ENCODE measurements at places on chromosomes 12 and 14.

DNA sequence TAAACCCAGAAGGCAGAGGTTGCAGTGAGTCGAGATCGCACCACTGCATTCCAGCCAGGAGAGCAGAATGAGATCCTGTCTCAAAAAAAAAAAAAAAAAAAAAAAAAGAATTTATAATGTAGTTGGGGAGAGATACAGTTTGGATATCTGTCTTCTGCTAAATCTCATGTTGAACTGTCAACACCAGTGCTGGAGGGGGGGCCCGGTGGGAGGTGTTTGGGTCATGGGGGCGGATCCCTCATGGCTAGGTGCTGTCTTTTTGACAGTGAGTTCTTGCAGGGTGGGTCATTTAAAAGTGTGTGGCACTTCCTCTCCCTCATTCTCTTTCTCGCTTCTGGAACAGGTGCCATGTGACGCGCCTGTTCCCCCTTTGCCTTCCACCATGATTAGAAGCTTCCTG is 32.8 kb downstream of the CLIP1 start:
- no peaks in the 10 kb centered on the region for H3K4me1 ChIP-seq
- H3K27ac ChIP-seq: no peak overlapping the region
- H3K4me3 ChIP-seq: no peak overlapping the region
- no peak for DNase-seq

- H3K27ac ChIP-seq: no peak overlapping the region
- H3K4me1 ChIP-seq: no peaks in the 10 kb centered on the region
- H3K4me3 ChIP-seq: no peak overlapping the region
- no peak for DNase-seq
- no peaks in the 10 kb centered on the region for H3K27me3 ChIP-seq
Measured at GRCh38 chr12:16228067-16228466, 49.4 kb downstream of the SLC15A5 start.

- no peaks in the 10 kb centered on the region for H3K4me1 ChIP-seq
- H3K27me3 ChIP-seq: no peaks in the 10 kb centered on the region
- no peak overlapping the region for H3K4me3 ChIP-seq
- H3K36me3 ChIP-seq: no peaks in the 10 kb centered on the region
- no peak overlapping the region for H3K27ac ChIP-seq
Measured at GRCh38 chr14:81342850-81343580, 57.1 kb downstream of the STON2 start.

GRCh38 chr12:74646831-74647230 is 109.2 kb downstream of the ATXN7L3B start:
- no peaks in the 10 kb centered on the region for H3K4me1 ChIP-seq
- H3K27me3 ChIP-seq: no peaks in the 10 kb centered on the region
- H3K36me3 ChIP-seq: no peaks in the 10 kb centered on the region
- H3K4me3 ChIP-seq: no peak overlapping the region

DNA sequence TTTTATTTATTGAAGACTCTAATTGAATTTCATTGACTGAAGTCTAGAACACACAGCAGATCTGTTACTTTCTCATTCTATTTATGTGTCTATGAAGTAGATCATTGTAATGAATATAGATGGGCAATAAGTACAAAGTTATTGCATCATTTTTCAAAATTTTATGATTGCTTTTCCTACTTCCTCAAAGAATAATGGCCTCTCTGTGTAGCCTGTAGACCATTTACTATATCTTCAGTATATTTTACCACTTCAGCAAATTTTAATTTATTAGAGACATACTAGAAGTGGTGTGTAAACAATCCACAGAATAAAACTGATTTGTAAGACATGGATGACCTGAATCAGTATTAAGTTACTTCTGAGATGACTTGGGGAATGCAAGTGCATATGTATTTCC is 291.7 kb upstream of the FAR2 start:
- no peaks in the 10 kb centered on the region for H3K4me1 ChIP-seq
- H3K36me3 ChIP-seq: no peaks in the 10 kb centered on the region
- no peaks in the 10 kb centered on the region for H3K27me3 ChIP-seq
- no peak overlapping the region for H3K4me3 ChIP-seq

- no peak for DNase-seq
- H3K27me3 ChIP-seq: no peaks in the 10 kb centered on the region
- H3K27ac ChIP-seq: no peak overlapping the region
- peaks cover 81% of the 10 kb centered on the region for H3K36me3 ChIP-seq
- H3K4me3 ChIP-seq: no peak overlapping the region
Measured at GRCh38 chr14:34571771-34572170, 32.3 kb upstream of the EAPP start.

DNA sequence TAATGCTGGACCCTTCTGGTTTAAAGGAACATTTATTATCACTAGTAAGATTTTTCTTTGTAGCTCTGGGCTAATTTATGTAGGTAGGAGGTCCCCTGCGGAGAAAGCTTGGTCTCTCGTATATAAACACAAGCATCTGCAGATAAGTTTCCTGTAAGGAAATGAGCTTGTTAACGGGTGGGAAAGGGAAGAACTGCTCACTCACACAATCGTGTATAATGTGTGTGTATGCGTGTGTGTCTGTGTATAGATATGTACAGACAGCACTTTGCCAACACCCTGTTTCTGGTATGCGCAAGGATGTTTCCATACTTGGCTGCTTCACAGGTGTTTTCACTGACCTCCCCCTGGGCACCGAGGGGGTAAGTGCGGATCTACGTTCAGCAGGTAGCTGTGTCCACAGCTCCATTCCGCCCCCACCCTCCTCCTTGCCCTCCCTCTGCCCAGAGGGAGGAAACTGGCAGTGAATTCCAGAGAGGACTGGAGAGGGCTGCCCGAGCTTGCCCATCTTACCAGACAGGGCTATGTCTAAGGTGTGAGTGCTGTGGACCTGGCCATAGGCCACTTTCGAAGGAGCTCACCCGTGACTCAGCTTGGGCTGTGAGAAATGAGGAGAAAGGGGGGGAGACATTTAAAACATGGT is 65.2 kb downstream of the NINJ2 start:
- H3K27ac ChIP-seq: no peak overlapping the region
- H3K4me1 ChIP-seq: peaks cover 3% of the 10 kb centered on the region
- DNase-seq: no peak

- H3K27me3 ChIP-seq: no peaks in the 10 kb centered on the region
- H3K36me3 ChIP-seq: peaks cover 8% of the 10 kb centered on the region
- H3K4me3 ChIP-seq: no peak overlapping the region
- H3K27ac ChIP-seq: no peak overlapping the region
Measured at GRCh38 chr14:91316761-91317160, 72.3 kb upstream of the GPR68 start.

GRCh38 chr14:104442107-104442551 is 137.4 kb upstream of the C14orf180 start:
- no peak overlapping the region for H3K27ac ChIP-seq
- H3K27me3 ChIP-seq: no peaks in the 10 kb centered on the region
- no peak for DNase-seq
- no peaks in the 10 kb centered on the region for H3K36me3 ChIP-seq

GRCh38 chr12:62860501-62861411 is 74.2 kb downstream of the PPM1H start:
- no peak for DNase-seq
- H3K36me3 ChIP-seq: no peaks in the 10 kb centered on the region
- no peak overlapping the region for H3K4me3 ChIP-seq
- peaks cover 12% of the 10 kb centered on the region for H3K4me1 ChIP-seq

GRCh38 chr14:88164906-88165534 is 158.0 kb downstream of the KCNK10 start:
- H3K4me1 ChIP-seq: no peaks in the 10 kb centered on the region
- no peak overlapping the region for H3K4me3 ChIP-seq
- H3K27ac ChIP-seq: no peak overlapping the region
- no peak for DNase-seq
- no peaks in the 10 kb centered on the region for H3K27me3 ChIP-seq

GRCh38 chr12:25500651-25501050 is 52.4 kb downstream of the LMNTD1 start:
- no peaks in the 10 kb centered on the region for H3K36me3 ChIP-seq
- H3K27me3 ChIP-seq: no peaks in the 10 kb centered on the region
- H3K4me3 ChIP-seq: no peak overlapping the region
- no peak for DNase-seq
- no peak overlapping the region for H3K27ac ChIP-seq
- H3K4me1 ChIP-seq: peaks cover 2% of the 10 kb centered on the region

GRCh38 chr14:33931461-33931860 is 19.4 kb downstream of the EGLN3 start:
- H3K36me3 ChIP-seq: no peaks in the 10 kb centered on the region
- H3K27me3 ChIP-seq: no peaks in the 10 kb centered on the region
- no peak overlapping the region for H3K4me3 ChIP-seq
- no peaks in the 10 kb centered on the region for H3K4me1 ChIP-seq
- DNase-seq: no peak
- no peak overlapping the region for H3K27ac ChIP-seq

DNA sequence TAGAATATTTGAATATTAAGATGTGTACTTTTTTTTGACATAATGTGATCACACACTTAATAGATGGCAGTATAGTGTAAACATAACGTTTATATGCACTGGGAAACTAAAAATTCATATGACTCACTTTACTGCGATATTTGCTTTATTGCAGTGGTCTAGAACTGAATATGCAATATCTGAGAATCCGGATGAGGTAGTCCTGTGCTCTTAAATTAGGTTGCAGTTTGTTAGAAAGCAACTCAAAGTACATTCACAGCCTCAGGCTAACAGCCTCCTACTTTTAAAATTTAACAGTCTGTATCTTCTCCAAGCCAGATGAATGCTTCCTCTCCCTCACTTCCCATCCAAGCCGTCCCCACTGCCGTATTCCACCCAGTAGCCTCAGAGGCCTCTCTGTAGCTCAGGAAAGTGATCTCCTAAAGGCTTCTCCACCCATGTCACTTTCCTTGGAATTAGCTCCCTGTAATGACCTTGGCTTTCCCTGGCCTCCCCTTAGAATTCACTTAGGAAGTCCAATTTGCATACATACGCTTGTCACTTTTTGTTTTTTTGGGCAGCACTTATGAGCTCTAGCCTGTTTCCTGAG is 43.7 kb downstream of the TESPA1 start:
- no peak for DNase-seq
- H3K27me3 ChIP-seq: no peaks in the 10 kb centered on the region
- no peaks in the 10 kb centered on the region for H3K4me1 ChIP-seq
- no peaks in the 10 kb centered on the region for H3K36me3 ChIP-seq
- H3K4me3 ChIP-seq: no peak overlapping the region

DNA sequence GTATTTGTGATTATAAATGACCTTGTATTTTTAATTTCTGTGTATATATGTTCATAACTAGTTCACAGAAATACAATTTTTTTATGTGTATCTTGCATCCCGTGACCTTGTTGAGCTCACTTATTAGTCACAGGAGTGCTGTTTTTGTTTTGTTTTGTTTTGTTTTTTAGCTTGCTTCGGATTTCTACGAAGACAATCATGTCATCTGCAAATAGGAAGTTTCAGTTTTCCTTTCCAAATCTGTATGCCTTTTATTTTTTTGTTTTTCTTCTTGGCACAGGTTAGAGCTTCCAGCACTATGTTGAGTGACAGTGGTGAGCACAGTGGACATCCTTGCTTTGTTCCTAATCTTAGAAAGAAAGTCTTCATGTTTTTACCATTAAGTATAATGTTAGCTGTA is 229.2 kb upstream of the GARIN6 start:
- no peak overlapping the region for H3K4me3 ChIP-seq
- no peaks in the 10 kb centered on the region for H3K36me3 ChIP-seq
- DNase-seq: no peak

DNA sequence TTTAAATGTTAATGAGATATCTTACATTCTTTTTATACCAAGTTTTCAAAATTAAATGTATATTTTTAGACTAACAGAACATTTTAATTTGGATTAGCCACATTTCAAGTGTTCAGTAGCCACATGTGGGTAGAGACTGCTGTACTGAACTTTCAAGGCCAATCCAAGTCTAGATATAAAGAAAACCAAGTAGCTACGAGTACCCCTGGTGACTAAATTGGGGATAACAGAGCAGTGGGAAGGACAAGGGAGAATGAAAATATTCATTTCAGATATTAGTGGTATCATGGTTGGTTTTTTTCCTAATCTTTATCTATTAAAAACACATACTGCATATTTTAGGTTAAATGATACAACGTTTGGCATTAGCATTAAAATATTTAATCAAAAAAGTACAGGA is 69.4 kb upstream of the RHOJ start:
- H3K36me3 ChIP-seq: no peaks in the 10 kb centered on the region
- DNase-seq: peak; percentile 21
- no peaks in the 10 kb centered on the region for H3K27me3 ChIP-seq
- no peaks in the 10 kb centered on the region for H3K4me1 ChIP-seq

- no peak overlapping the region for H3K27ac ChIP-seq
- no peak for DNase-seq
- H3K4me3 ChIP-seq: no peak overlapping the region
- peaks cover 32% of the 10 kb centered on the region for H3K4me1 ChIP-seq
Measured at GRCh38 chr14:99606359-99606758, 2.4 kb upstream of the CCDC85C start.

GRCh38 chr12:93758801-93759373 is 81.7 kb downstream of the CRADD start:
- H3K27me3 ChIP-seq: no peaks in the 10 kb centered on the region
- no peak for DNase-seq
- no peaks in the 10 kb centered on the region for H3K4me1 ChIP-seq
- H3K36me3 ChIP-seq: no peaks in the 10 kb centered on the region
- no peak overlapping the region for H3K27ac ChIP-seq
- H3K4me3 ChIP-seq: no peak overlapping the region

DNA sequence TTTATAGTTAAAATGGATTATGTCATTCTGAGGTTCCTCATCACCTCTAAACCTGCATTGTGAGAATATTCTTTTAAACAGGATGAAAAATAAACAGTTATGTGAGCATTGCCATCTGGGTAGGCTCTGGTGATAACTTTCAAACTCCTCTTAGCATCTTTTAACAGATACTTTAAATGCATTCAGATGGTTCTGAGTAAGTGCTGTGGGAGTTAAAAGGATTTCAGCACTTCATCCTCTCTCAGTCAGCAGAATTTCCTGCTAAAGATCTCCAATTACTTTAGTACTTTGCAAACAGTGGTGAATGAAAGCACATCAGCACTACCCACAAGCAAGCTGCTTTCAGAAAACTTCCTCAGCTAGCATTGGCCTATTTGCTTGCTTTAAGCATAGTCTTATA is 59.3 kb upstream of the TMTC1 start:
- H3K4me1 ChIP-seq: no peaks in the 10 kb centered on the region
- DNase-seq: no peak
- no peak overlapping the region for H3K27ac ChIP-seq
- H3K4me3 ChIP-seq: no peak overlapping the region

- H3K27me3 ChIP-seq: no peaks in the 10 kb centered on the region
- peak; percentile 35 for DNase-seq
- H3K27ac ChIP-seq: no peak overlapping the region
Measured at GRCh38 chr12:47504775-47505446, 200.9 kb downstream of the RPAP3 start.

GRCh38 chr14:64478634-64479250 is 13.4 kb downstream of the AKAP5 start:
- no peak overlapping the region for H3K4me3 ChIP-seq
- H3K36me3 ChIP-seq: no peaks in the 10 kb centered on the region
- H3K27ac ChIP-seq: no peak overlapping the region
- no peaks in the 10 kb centered on the region for H3K27me3 ChIP-seq
- H3K4me1 ChIP-seq: peaks cover 3% of the 10 kb centered on the region
- DNase-seq: peak; percentile 34

DNA sequence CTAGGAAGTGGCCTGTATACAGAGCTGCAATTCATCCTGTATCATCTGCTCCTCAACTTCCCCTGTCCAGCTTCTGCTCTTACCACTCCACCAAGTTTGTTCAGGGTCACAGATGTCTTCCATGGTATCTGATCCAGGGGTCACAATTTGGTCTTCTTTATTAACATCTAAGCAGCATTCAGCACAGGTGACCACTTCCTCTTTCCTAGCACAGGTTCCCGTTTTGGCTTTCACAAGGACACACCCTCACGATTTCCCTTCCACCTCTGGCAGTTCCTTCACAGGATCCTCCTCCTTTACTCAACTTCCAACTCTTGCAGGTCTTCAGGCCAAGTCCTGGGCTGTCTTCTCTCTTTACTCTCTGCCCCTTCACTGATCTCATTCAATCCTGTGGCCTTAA is 93.6 kb downstream of the TTC7B start:
- no peak overlapping the region for H3K4me3 ChIP-seq
- no peak overlapping the region for H3K27ac ChIP-seq
- peaks cover 9% of the 10 kb centered on the region for H3K36me3 ChIP-seq
- H3K27me3 ChIP-seq: no peaks in the 10 kb centered on the region
- H3K4me1 ChIP-seq: peaks cover 2% of the 10 kb centered on the region

Data from mesenchymal stem cell (in vitro differentiated cells and primary cell).